Pancreas (tissue), 10 donors: ENCODE measurements at places on chromosomes 11 and 22. TPM values are rescaled to one million over a fixed set of nuclear protein-coding genes. Genes with fewer than 3 reads are reported as not detected.

GRCh38 chr11:32154275-32154674 lies 63.4 kb downstream of the RCN1 start:
- no peak overlapping the region for H3K27ac ChIP-seq
- H3K4me1 ChIP-seq = no peaks in the 10 kb centered on the region
- H3K4me3 ChIP-seq = no peak overlapping the region
- peaks cover 2% of the 10 kb centered on the region for H3K27me3 ChIP-seq

DNA sequence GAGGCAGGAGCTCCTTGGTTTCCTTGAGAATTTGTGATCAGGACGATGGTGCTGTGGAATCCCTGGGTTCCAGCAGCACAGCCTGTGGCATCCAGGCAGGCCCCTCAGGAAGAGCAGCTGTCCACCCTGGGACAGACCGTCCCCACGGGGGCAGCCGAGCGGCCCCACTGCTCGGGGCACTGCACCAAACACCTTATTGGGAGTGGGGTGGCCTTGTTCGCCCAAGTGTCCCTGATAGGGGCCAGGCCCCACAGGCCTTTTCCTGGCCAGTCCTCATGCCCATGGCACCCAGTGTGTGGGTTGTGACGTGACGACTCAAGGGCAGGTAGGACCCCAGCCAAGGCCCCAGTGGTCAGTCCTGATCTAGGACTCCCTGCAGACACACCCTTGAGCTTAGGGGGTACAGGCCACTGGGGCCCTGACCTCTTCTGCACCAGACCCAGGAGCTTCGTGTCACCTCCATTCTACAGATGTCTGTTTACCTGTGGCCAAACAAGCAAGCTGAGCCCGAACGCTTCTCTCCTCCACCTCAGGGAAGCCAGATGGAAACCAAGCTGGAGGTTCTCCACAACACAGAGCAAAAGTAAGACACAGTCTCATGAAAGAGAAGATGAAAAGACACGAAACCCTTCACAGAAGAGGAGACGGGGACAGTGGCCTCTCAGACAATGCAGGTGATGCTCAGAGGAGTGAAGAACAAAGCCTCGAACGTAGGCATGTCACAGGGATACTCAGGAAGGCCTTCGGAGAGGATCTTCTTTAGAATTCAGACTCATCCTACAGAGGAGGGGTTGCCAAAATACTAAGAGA lies 1.6 kb upstream of the BRD1 start:
- H3K4me3 ChIP-seq = no peak overlapping the region
- H3K27ac ChIP-seq = no peak overlapping the region
- no peaks in the 10 kb centered on the region for H3K27me3 ChIP-seq
- peaks cover 24% of the 10 kb centered on the region for H3K4me1 ChIP-seq
- H3K36me3 ChIP-seq = no peaks in the 10 kb centered on the region

DNA sequence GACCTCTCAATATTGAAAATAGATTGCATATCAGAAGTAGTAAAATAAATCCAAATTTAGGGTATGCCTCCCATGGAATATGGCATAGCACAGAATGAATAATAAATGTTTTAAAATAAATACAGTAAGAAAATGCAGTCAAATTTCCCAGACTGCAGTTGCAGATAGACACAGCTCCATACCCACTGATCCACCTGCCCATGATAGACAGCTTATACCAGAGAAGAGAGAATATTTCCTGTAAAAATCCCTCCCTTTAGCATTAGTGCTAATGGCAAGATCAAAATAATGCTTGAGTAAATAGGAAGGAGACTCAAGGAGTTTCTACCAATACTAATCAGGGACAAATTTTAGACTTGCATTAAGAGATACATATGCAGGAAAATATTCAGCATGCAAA lies 45.0 kb upstream of the CALCB start:
- H3K27ac ChIP-seq = no peak overlapping the region
- H3K4me1 ChIP-seq = no peaks in the 10 kb centered on the region
- H3K4me3 ChIP-seq = no peak overlapping the region
- H3K36me3 ChIP-seq = no peaks in the 10 kb centered on the region

- H3K36me3 ChIP-seq = no peaks in the 10 kb centered on the region
- no peaks in the 10 kb centered on the region for H3K4me1 ChIP-seq
- no peak overlapping the region for H3K4me3 ChIP-seq
- DNase-seq = no peak
Measured at GRCh38 chr11:44229098-44229497, 80.8 kb downstream of the ALX4 start.

- H3K36me3 ChIP-seq = no peaks in the 10 kb centered on the region
- no peaks in the 10 kb centered on the region for H3K4me1 ChIP-seq
- no peaks in the 10 kb centered on the region for H3K27me3 ChIP-seq
- no peak for DNase-seq
Measured at GRCh38 chr11:15227011-15227410, 112.3 kb downstream of the INSC start.

- H3K36me3 ChIP-seq = no peaks in the 10 kb centered on the region
- H3K27me3 ChIP-seq = no peaks in the 10 kb centered on the region
- no peak for DNase-seq
- no peaks in the 10 kb centered on the region for H3K4me1 ChIP-seq
- peak overlapping the region; percentile 25 for H3K27ac ChIP-seq
- H3K4me3 ChIP-seq = no peak overlapping the region
Measured at GRCh38 chr11:71208011-71208774, 44.2 kb downstream of the SHANK2 start.

DNA sequence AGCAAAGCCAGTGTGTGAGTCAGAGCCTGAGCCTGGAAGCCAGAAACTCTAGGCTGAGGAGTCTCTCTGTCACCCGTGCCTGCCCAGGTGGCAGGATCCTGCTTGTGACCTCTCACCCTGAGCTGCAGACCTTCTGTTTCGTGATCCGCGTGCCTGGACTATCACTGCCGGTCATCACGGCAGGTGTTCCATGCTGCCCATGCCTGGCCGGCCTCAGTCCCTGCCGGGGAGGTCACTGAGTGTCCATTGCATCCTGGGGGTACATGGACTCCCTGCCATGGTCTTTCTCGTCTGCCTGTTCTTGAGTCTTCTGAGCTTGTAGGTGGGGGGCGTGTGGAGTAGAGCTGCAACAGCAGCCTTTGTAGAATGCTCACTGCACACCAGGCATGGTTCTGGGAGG lies 1032.4 kb downstream of the TBC1D22A start:
- H3K4me3 ChIP-seq = no peak overlapping the region
- H3K4me1 ChIP-seq = no peaks in the 10 kb centered on the region
- no peak overlapping the region for H3K27ac ChIP-seq

- no peaks in the 10 kb centered on the region for H3K27me3 ChIP-seq
- DNase-seq = no peak
- no peaks in the 10 kb centered on the region for H3K36me3 ChIP-seq
- H3K4me1 ChIP-seq = peaks cover 9% of the 10 kb centered on the region
- no peak overlapping the region for H3K27ac ChIP-seq
Measured at GRCh38 chr11:16895306-16895705, 118.9 kb downstream of the PLEKHA7 start.

GRCh38 chr11:31645747-31646146 lies 136.2 kb downstream of the ELP4 start:
- no peaks in the 10 kb centered on the region for H3K36me3 ChIP-seq
- H3K4me1 ChIP-seq = no peaks in the 10 kb centered on the region
- DNase-seq = no peak

DNA sequence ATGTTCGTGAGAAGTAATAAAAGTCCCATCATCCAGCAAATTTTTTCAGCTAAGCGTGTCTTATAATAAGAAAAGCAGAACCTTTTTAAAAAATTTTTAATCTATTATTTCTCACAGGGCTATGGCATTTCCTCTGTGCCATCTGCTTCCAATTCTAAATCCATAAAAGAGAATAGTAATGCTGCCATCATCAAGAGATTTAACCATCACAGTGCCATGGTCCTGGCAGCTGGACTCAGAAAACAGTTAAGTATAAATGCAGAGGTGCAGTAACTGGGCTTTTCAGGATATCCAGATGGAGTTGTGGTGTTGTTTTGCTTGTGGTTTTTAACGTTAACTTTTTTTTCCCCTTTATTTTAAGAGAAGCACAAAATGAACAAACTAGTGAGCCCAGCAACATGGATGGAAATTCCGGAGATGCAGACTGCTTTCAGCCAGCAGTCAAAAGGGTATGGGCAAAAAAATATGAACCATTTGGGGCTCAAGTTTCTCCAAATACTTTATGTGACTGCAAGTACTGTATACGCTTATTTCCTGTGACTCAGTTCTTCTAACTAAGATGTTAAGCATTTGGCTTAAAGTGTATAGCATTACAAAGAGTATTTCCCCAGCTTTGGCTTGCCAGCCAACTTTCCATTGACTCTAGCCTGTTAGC lies 25.2 kb downstream of the GTF2H1 start:
- no peak overlapping the region for H3K27ac ChIP-seq
- DNase-seq = no peak
- no peak overlapping the region for H3K4me3 ChIP-seq

DNA sequence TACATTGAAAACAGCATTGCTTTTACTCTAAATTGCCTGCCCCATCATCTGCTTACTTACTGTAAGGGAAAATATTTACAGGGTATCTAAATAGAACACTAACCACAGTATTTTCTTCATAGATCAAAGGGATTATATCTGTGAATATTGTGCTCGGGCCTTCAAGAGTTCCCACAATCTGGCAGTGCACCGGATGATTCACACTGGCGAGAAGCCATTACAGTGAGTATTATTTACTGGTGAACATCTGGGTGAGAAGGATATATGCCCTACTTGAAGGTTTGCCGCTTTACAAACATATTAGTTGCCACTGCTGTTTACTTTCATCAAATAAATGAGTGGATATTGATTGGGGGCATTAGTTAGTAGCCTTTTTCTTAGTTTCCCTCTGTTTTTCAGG lies 5.9 kb upstream of the CNTF start:
- H3K27ac ChIP-seq = peak overlapping the region; percentile 9
- peak; percentile 44 for DNase-seq
- peaks cover 13% of the 10 kb centered on the region for H3K4me1 ChIP-seq
- H3K4me3 ChIP-seq = no peak overlapping the region
- H3K27me3 ChIP-seq = no peaks in the 10 kb centered on the region
- H3K36me3 ChIP-seq = peaks cover 24% of the 10 kb centered on the region

- H3K4me1 ChIP-seq = no peaks in the 10 kb centered on the region
- no peaks in the 10 kb centered on the region for H3K36me3 ChIP-seq
- no peak overlapping the region for H3K4me3 ChIP-seq
- DNase-seq = no peak
- H3K27me3 ChIP-seq = peaks cover 6% of the 10 kb centered on the region
- no peak overlapping the region for H3K27ac ChIP-seq
Measured at GRCh38 chr11:131207901-131208300, 162.5 kb upstream of the NTM start.

- peak overlapping the region; percentile 66 for H3K27ac ChIP-seq
- H3K4me1 ChIP-seq = peaks cover 31% of the 10 kb centered on the region
- H3K36me3 ChIP-seq = no peaks in the 10 kb centered on the region
Measured at GRCh38 chr11:709109-709997, 3.3 kb downstream of the EPS8L2 start.

DNA sequence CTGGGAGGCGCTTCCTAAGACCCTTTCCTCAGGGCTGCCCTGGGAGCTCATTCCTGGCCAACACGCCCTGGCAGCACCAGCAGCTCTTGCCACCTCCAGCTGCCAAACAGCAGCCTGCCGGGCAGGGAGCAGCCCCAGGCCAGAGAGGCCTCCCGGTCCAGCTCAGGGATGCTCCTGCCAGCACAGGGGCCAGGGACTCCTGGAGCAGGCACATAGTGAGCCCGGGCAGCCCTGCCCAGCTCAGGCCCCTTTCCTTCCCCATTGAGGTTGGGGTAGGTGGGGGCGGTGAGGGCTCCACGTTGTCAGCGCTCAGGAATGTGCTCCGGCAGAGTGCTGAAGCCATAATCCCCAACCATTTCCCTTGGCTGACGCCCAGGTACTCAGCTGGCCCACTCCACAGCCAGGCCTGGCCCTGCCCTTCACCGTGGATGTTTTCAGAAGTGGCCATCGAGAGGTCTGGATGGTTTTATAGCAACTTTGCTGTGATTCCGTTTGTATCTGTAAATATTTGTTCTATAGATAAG lies 7.6 kb downstream of the SLC39A13 start:
- no peaks in the 10 kb centered on the region for H3K36me3 ChIP-seq
- H3K4me3 ChIP-seq = no peak overlapping the region
- peak; percentile 77 for DNase-seq
- no peaks in the 10 kb centered on the region for H3K4me1 ChIP-seq

- no peaks in the 10 kb centered on the region for H3K36me3 ChIP-seq
- H3K4me3 ChIP-seq = no peak overlapping the region
- H3K27ac ChIP-seq = no peak overlapping the region
- no peaks in the 10 kb centered on the region for H3K27me3 ChIP-seq
- no peak for DNase-seq
- no peaks in the 10 kb centered on the region for H3K4me1 ChIP-seq
Measured at GRCh38 chr11:34495724-34496377, 17.7 kb downstream of the ELF5 start.

GRCh38 chr11:29564486-29564885 lies 452.3 kb downstream of the KCNA4 start:
- no peaks in the 10 kb centered on the region for H3K4me1 ChIP-seq
- no peaks in the 10 kb centered on the region for H3K36me3 ChIP-seq
- H3K27ac ChIP-seq = no peak overlapping the region
- H3K4me3 ChIP-seq = no peak overlapping the region
- no peak for DNase-seq

GRCh38 chr11:8032122-8032521 lies 45.0 kb downstream of the EIF3F start:
- no peaks in the 10 kb centered on the region for H3K4me1 ChIP-seq
- H3K4me3 ChIP-seq = no peak overlapping the region
- no peak overlapping the region for H3K27ac ChIP-seq
- H3K36me3 ChIP-seq = no peaks in the 10 kb centered on the region

- no peak overlapping the region for H3K4me3 ChIP-seq
- H3K27ac ChIP-seq = no peak overlapping the region
- H3K4me1 ChIP-seq = no peaks in the 10 kb centered on the region
Measured at GRCh38 chr11:13728076-13728475, 59.6 kb downstream of the FAR1 start.

GRCh38 chr11:96256215-96257011 lies 86.6 kb downstream of the MAML2 start:
- no peaks in the 10 kb centered on the region for H3K36me3 ChIP-seq
- no peak overlapping the region for H3K27ac ChIP-seq
- no peaks in the 10 kb centered on the region for H3K4me1 ChIP-seq
- H3K4me3 ChIP-seq = no peak overlapping the region
- H3K27me3 ChIP-seq = no peaks in the 10 kb centered on the region

DNA sequence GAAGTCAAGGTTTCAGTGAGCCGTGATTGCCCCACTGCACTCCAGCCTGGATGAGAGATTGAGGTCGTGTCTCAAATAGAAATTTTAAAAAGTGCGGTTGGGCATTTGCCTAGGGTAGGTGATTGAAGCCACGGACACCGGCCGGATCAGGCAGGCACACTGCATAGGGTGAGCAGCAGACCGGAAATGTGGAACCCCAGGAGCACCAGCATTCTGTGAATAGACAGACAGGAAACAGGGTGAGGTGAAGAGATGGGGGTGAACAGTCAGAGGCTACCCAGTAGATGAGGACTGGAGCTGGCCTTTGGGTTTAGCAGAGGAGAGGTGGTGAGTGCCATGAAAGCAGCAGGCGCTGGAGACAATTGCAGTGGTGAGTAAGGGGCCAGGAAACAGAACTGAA lies 43.5 kb downstream of the PPFIA1 start:
- no peak overlapping the region for H3K27ac ChIP-seq
- H3K4me1 ChIP-seq = no peaks in the 10 kb centered on the region

GRCh38 chr11:112211536-112211935 lies 14.7 kb upstream of the PTS start:
- no peak overlapping the region for H3K4me3 ChIP-seq
- H3K36me3 ChIP-seq = no peaks in the 10 kb centered on the region
- H3K27me3 ChIP-seq = no peaks in the 10 kb centered on the region
- H3K4me1 ChIP-seq = no peaks in the 10 kb centered on the region

The IGLL1 gene
- total RNA-seq = not detected

The OR51I1 gene
- 0.28 TPM for total RNA-seq

The SCUBE1 gene
- not detected for total RNA-seq

The P4HA3 gene
- not detected for total RNA-seq

The OR4D5 gene
- total RNA-seq = 1.5 TPM
